ENCODE measurements at places on chromosomes 16 and 17. TPM values are rescaled to one million over a fixed set of nuclear protein-coding genes. Genes with fewer than 3 reads are reported as not detected.

Gene ARHGDIG
- total RNA-seq, result not detected

Gene ASIC2
- total RNA-seq, result not detected

Gene CCDC78
- 1.3 TPM for total RNA-seq

Gene DPEP1
- not detected for total RNA-seq

Gene SOST
- not detected for total RNA-seq

Gene TBC1D3K
- not detected for total RNA-seq

Gene CIBAR2
- total RNA-seq, result not detected

Gene LRRC59
- total RNA-seq, result 50.1 TPM

Gene PSMD12
- total RNA-seq, result 67.8 TPM

Gene CFAP97D1
- not detected for total RNA-seq

Gene TMEM98
- not detected for total RNA-seq

Gene TPPP3
- not detected for total RNA-seq

Gene SLX1B
- total RNA-seq, result 73.2 TPM

Gene PPP1R27
- not detected for total RNA-seq

Gene HSDL1
- total RNA-seq, result 5.8 TPM

Gene RHBDF1
- total RNA-seq, result not detected

Gene BIRC5
- total RNA-seq, result 118 TPM

Gene KRT27
- total RNA-seq, result not detected

Gene BCL6B
- total RNA-seq, result 0.62 TPM

Gene CASKIN1
- 0.15 TPM for total RNA-seq

Gene GRB7
- total RNA-seq, result 2.0 TPM

Gene CA4
- total RNA-seq, result not detected

Gene HOXB7
- not detected for total RNA-seq

Gene CEP295NL
- total RNA-seq, result not detected

Gene NACA2
- total RNA-seq, result not detected

Gene ITGAX
- 2.9 TPM for total RNA-seq

Gene MMP28
- total RNA-seq, result 0.35 TPM

Gene ELP5
- 52.4 TPM for total RNA-seq

Gene CIITA
- 0.29 TPM for total RNA-seq

Gene BAIAP2
- 4.2 TPM for total RNA-seq

Gene CCDC144A
- 5.3 TPM for total RNA-seq

Gene MSLN
- not detected for total RNA-seq

Gene SRCAP
- 55.2 TPM for total RNA-seq

Gene RMI2
- total RNA-seq, result 86.2 TPM

Gene CCL11
- not detected for total RNA-seq

Gene RAB40C
- total RNA-seq, result 7.3 TPM
